ENCODE measurements at places on chromosomes 3 and 15.

DNA sequence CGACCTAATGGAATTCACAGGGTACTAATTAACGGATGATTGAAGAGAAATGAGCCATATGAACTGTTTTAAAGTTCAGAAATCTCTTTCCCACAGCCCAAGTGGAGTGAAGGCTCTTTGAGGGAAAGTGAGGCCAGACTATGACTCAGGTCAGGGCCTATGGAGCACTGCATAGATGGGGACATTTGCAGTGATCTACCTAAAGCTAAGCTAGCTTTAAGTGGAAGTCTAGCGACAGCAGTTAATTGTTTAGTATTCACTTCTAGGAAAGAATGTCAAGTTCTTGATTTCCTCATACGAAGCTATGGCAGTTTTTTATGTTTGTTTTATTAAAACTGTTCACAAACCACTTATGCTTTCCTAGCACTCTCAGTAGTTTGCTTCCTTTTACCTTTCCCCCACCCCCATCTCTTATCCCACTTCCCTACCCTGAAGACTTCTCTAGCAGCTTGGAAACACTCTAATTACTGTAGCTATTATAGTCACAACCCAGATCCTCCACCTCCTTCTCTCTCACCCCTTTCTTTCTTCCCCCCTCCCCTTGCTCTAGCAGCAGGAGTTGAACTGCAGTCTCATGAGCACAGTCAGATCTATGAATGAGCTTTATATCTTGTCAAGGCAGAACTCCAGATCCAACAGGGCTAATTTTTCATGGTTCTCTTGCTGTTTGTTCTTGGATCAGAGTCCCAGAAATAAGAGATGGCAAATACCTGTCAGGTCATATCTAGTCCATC lies 6.2 kb downstream of the ZNF609 start:
- DNase-seq = no peak

DNA sequence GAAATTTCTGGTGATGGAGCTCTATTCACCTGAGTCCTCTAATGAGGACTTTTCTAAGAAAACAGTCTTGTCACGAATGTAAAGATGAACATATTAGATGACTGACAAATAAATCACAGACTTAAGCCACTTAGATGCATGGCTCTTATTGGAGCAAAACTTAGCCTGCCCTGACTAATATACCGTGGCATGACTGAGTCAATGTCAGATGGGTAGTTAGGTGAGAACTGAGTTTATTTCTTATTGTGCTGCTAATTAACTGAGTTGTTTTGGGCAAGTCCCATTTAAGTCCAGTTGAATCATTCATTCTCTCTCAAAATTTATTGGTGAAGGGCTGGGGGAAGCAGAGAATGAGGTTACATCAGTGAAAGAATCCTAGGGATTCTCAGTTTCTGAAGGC lies 459.8 kb downstream of the MCTP2 start:
- no peak for DNase-seq

DNA sequence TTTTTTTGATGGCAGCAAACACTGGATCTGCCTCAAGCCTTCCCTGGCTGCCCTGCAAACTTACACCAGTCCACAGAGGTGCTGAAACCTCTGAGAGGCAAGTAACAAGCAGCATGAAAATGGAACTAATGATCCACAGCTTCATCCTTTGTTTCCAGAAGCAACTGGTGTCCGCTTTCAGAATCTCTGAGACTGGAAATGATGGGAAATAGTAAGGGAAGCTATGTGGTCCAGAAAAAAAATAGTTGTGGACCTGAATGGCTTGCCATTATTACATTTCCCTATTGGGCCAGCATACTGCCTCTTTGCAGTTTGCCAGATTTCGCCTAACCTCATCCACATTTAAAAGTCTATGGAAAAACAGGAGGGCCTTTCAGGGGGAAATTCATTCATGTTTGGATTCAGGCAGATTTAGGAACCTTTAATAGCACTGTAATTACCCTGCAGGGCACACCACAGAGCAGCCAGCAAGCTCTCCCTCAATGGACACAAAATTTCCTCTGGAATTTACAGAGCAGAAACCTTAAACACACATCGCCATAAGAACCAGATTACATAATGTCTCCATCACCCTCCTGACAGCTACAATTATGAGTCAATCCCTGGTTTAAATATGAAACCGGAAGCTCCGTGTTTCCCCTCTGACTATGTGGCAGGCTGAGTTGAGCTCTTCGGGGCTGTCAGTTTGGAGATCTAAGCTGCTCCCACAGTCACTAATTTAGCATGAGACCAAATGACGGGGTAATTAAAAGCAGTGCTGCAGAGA lies 134.4 kb downstream of the TMCO5A start:
- DNase-seq = no peak

GRCh38 chr15:61415617-61416120 lies 186.6 kb upstream of the RORA start:
- DNase-seq = no peak

- DNase-seq = no peak
Measured at GRCh38 chr15:50563756-50564155, 17.3 kb upstream of the USP50 start.

- DNase-seq = no peak
Measured at GRCh38 chr3:169610888-169611291, 52.6 kb downstream of the MECOM start.

DNA sequence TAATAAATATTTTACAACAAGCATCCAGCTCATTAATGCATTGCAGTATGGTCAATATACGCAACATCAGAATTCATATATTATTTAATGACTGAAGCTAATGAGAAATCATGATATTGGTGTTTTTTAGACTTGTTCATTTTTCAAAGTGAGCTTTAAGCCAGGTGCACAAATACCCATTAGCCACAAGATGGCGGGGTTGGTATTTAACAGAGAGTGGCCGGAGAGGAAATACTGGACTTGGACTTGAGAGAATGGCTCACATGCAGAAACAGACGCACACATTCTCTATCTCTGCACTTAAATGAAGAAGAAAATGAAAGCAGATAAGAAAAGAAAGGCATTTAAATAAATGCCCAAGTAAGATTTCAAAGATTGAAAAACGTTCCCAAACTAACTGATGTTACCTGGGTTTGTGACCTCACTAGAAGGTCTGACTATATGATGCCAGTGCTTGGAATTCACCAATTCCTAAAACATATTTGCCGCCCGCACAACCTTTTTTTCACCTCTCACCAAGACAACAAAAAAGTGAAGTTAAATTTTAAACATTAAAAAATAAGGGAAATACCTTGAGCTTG lies 21.2 kb upstream of the CRBN start:
- DNase-seq = peak; percentile 63

DNA sequence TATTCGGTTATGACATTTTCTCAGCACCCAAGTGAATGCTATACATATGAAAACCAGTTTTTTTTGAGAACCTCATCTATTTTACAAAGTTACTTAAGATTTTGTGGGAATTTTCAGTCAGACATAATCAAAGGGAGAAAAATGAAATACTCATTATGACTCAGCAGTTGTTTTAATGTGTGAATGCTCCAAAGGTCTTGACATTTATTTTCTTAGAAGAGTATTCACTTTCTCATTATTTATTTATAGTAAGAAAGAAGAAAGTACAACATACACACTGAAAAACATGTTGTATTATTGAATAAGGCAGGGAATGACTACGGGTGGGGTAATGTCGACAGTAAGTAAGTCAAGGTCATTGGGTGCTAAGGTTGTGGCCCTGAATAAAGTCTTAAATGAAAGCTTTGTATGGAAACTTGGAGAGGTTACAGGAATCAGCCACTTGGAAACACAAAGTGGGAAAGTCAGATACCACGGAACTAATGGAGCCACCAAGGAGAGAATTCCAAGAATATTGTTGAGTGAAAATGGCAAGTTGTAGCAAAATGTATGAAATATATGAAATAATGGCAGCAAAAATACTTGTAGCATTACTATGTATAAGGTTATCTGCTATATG lies 844.5 kb downstream of the TBL1XR1 start:
- no peak for DNase-seq

Data from caudate nucleus (tissue), 63 donors.